ENCODE measurements at places on chromosomes 4 and X.

- DNase-seq: no peak
Observed at GRCh38 chr4:95627024-95627605, 78.3 kb upstream of the UNC5C start.

DNA sequence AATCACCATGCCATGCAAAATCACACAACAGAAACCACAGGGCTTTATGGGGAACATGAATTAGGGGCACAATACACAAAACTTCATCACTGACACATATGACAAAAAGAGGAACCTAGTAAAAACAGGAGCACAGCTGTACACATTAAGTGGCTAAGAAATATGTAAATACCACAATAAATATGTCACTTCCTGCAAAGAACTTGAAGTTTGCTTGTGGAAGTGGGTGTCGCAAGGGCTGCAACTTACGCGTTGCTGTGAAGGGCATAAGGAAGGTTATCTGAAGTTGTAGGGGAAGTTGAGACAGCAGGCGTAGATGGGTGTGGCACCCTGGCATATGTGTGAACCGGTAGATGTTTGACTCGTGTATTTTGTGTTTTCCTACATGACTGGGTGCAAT lies 42.4 kb downstream of the CLCN4 start:
- DNase-seq: no peak

DNA sequence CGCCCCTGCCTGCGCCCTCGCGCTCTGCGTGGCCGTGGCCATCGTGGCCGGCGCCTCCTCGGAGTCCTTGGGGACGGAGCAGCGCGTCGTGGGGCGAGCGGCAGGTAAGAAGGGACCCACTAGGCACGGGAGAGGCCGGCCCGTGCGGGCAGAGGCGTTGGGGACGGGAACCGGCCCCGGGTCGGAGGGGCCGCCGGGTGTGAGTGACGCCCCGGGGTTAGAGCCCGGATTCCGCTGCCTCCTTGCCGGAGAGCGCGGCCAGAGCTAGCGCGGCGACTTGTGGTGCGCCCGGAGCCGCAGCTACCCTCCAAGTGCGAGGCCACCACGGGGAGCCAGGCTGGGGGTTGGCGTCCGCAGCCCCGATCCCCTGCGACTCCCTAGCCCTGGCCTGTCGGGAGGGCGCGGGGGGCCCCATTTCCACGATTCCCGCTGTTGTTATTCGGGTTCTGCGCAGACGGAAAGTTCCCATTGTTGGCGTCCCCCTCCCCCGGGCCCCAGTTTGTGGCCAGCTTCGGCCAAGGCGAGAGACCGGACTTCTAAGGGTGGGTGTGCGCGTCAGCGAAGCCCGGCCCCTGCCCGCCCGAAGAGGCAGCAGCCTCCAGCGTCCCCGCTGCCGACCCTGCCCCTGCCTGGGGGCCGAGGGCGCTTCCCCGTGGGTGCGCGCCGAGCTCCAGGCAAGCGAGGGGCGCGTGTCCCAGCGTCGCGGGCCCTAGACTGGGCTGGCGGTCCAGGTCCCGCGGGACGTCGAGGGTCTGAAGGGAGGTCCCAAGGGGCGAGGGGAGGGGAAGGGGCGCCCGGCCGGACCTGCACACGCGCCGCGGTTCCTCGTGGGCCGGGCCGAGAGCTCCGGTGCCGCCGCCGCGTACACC lies 1.1 kb downstream of the FGFR3 start:
- DNase-seq: no peak

DNA sequence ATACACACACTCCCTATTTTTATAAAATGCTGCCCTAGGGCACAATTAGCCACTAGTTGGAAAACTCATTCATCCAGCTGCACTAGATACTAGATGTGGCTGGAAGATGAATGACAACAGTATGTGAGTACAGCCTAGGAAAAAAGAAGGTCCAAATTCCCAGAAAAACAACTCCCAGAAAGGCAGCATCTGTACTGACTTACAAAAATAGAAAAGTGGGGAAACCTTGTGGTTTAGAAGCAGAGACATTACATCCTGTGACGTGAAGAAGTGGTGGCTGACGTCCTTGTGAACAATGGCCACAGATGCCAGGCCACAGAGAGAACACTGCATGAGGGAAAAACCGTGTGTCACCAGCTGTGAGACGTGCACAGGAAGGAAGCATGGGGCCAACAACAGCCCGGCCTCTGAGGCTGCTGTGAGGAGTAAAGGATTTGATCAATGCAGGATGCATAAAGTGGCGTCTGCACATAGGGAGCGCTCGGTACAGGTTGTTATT lies 81.2 kb downstream of the SPRY1 start:
- DNase-seq: peak; percentile 76

- DNase-seq: no peak
Observed at GRCh38 chrX:136049608-136050007, 64.4 kb downstream of the SLC9A6 start.

DNA sequence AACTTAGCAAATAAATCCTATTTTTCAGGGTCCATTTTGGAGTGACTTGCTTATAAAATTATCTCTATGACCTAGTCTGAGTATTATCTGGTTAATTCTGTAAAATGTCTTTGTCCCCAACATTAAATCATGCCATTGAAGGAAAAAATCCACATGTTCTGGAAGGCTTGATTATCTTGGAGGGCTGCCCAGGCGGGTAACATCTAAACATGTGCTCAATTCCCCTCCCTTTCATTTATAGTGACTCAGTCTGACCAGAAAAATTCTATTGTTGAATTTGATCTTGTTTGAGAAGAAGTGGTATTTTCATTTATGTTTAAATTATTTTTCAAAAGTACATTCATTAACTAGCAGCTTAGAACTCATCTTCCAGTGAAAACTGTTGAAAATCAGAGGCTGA lies 55.4 kb upstream of the SLC10A7 start:
- DNase-seq: no peak

DNA sequence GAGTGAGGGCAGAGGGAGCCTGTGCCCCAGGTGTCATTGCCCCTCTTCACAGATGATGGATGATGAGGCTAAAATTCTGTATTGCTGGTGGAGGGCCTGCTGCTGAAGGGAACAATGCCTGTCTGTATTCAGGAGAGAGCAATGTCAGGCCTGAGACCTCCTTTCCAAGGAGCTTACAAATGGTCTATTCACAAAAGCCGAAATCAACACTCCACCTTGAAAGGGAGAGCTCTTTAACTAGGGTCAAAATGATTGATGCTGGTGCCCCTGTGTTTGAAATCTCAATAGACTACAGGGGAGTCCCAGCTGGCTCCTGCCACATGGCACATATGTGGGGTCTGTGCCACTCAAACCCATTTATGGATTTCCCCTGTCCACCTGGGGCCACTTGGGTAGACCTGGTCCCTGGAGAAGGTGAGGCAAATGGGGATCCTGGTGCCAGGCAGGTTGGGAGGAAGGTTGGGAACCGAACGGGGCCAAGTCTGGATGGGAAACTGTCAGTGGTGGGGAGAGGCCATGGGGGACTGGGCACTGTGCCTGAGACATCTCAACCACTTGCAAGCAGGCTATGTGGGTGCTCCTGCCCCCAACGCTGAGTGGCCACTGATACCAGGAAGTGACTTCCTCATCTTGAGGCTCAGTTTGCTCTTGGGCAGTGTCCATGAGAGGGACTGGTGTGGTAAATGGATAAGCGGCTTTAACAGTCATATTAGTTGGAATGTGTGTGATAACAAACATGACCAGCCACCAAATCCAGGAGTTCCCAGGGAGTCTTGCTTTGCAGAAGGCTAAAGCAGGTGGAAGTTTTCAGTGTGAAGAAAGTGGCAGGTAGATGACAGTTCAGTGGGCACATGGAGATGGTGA lies 223.8 kb upstream of the PSAPL1 start:
- DNase-seq: no peak

DNA sequence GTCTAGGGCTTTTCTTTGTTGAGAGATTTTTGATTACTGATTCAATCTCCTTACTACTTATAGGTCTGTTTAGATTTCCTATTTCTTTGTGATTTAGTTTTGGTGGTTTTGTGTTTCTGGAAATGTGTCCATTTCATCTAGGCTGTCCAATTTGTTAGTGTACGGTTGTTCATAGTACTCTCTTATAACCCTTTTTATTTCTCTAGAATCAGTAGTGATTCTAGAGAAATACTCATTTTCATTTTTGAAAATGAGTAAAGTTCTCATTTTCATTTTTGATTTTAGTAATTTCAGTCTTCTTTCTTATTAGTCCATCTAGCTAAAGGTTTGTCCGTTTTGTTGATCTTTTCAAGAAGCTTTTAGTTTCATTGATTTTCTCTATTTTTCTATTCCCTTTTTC lies 7.5 kb downstream of the IL13RA1 start:
- DNase-seq: no peak

DNA sequence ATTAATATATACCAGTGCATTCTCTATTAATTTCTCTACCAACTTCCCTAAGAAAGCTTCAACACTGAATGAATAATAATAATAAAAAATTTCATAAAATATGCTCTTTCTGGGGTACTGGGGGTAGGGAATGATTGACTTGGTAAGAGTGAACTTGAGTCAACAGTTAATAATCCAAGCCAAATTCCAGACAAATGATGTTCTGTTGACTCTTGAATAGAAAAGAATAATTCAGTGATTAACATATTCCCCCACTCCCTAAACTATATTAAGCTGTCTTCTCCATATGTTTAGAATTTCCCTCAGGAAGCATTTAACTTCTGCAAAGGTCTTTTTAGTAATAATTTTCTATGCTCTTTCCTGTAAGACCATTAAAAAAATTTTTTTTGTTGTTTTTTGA lies 12.3 kb downstream of the PGRMC2 start:
- DNase-seq: no peak

DNA sequence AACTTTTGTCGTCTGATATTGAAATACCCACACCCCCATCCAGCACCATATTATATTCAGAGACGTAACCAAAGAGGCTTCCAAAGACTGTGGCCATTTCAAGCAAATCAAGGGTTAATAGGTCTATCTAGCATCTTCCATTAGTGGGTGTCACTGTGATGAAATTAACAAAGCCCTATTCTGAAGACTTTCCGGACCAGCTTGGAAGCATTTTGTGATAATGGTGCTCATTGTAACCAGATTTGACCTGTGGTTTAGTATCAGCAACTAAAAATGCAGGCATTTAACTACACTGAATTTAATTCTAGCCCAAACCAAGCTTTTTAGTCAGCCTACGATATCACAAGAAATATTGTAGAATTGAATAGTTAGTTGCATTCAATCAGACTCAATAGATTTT lies 309.7 kb upstream of the TENM3 start:
- no peak for DNase-seq

DNA sequence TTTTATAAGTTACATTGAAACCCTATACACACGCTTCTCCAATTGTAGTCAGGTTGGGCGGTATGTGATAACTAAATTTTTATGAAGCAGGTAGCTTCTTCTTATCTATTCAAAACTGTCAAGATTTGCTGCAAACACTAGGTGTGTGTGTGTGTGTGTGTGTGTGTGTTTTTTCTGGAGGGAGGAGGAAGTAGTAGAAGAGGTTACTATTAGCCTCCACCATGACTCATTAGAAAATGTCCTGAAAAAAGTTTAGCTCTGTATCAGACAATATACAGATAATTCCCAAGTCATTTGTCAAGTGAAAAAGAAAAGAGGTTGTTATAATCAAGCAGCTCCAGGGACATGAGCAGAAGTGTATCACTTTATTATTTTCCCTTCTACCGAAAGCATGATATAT lies 33.9 kb downstream of the PCDH7 start:
- DNase-seq: no peak

- no peak for DNase-seq
Observed at GRCh38 chrX:68461576-68461975, 28.3 kb upstream of the OPHN1 start.

All from right hindlimb (tissue), 1 donor.